Right lung (tissue), 10 donors: ENCODE measurements at places on chromosomes 11 and 22.
A peak's percentile ranks its signal among the peaks of the same experiment; 100 is the strongest.

DNA sequence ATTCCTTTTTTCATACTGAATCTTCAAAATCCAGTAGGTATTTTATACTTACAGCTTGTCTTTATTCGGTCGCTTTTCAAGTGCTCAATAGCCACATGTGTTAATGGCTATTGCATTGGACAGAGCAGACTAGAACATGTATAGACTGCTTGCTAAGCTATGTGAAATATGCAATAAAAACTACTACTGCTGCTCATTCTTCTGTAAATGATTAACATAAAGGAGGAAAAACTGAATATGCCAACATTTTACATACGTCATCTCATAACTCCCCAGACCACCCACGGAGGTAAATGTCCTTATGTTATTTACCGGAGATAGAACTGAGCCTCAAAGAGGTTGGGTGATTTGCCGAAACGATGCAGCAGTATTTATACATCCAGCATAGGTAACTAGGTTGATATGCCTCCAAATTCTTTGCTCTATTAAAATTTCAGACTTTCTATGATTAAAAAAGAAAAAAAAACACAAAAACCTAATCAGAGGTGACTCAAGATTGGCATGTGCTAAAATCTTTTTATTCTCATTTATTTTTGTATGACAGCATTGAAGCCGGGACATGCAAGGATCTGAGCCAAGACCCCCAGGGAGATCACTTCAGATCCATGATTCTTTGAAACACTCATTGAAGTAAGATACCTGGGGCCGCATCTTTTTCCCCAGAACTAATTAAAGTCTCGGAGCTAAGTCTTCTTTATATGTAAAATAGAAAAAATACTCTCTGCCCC is 78.5 kb upstream of the OR5AK2 start:
- peak; percentile 26 for DNase-seq

- no peak for DNase-seq
These were observed 12.8 kb upstream of the PRR5 start for GRCh38 chr22:44689173-44689572.

DNA sequence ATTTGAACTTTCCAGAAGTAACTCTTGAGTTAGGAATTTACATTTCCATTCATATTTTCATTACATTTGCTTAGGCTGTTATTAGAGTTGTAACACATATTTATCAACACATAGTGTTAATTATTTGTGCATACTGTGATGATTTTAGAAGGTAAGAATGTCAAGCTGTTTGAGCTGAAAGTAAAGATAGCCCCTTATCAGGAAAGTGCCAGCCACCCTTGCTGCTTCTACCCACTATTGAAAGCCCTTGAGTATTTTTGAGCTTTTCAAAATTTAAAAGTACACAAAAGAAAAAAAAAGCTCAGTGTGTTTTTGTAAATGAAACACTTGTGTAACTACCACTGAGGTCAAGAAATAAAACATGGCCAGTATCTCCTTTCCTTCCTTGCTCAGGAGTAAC is 8.0 kb downstream of the APLP2 start:
- no peak for DNase-seq

GRCh38 chr11:30260813-30261212 is 30.0 kb downstream of the FSHB start:
- DNase-seq: no peak

- no peak for DNase-seq
These were observed 124.5 kb downstream of the TRIM44 start for GRCh38 chr11:35787013-35787504.

DNA sequence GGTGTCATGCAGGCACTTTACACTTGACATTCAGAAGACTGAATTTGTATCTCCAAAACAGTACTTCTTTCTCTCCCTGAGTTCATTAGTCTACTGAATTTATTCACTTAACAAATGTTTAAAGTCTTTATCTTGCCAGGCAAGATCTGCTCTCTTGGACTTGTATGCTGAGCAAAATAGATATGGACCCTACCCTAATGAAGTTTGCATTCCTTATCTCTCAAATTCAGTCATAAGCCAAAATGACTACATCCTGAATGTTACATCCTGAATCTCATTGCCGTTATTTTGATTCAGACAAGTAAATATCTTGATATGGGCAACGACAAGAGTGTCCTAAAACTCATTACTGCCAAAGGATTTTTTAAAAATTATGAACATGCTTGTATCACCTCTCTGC is 29.7 kb downstream of the FAR1 start:
- DNase-seq: no peak

DNA sequence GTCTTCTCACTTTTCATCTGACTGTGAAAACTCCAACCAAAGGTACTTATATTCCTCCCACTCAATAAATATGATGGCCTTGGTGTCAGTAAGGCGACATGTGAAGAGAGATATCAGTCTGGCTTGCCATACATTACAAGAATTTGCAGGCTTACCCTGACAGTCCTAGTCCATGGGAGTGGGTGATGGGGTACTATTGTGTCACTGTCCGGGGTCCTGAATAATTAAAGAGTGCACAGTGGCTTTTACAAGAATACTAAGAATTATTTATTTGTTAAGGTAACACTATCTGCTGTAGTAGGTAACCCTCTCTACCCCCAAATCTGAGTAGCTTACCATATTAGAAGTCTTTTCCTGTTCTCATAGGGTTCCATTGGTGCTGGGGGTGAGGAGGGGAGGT is 23.1 kb upstream of the IZUMO1R start:
- DNase-seq: no peak

GRCh38 chr11:84061726-84062125 is 775.6 kb upstream of the CCDC90B start:
- DNase-seq: no peak

DNA sequence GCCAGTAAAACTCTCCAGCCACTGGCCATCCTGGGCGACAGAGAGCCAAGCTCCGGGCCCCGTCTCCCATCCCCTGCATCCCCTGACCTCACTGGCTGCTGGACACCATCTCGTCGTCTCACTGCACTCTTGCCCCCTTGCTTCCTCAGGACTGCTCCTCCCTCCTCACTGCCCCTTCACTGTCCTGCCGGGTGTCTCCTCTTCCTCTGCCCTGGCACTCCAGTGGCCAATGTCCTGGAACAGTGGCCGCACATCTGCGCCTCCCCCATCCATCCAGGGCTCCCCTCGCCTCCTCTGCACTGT is 800.4 kb downstream of the BRD1 start:
- no peak for DNase-seq

GRCh38 chr22:30728826-30729225 is 34.2 kb downstream of the OSBP2 start:
- DNase-seq: no peak

DNA sequence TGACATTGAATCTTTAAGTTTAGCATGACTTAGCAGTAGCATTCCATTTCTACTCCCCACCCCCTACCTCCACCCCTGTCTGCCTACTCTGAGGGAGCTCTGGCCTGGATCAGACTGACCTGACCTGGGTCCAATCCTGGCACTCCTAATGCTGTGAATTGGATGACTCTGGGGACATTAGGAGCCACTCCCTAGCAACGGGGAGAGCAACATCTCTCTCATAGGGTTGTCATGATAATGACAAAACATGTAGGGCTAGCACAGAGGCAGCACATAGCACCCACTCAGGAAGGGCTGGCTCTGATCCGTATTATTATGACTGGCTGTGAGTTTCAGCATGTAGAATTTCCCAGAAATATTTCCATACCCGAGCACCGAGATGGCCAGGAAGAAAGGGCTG is 40.5 kb downstream of the CABIN1 start:
- no peak for DNase-seq

GRCh38 chr11:44780940-44781631 is 54.3 kb downstream of the TSPAN18 start:
- no peak for DNase-seq

- DNase-seq: no peak
These were observed 30.1 kb upstream of the SMPD1 start for GRCh38 chr11:6360183-6360582.

DNA sequence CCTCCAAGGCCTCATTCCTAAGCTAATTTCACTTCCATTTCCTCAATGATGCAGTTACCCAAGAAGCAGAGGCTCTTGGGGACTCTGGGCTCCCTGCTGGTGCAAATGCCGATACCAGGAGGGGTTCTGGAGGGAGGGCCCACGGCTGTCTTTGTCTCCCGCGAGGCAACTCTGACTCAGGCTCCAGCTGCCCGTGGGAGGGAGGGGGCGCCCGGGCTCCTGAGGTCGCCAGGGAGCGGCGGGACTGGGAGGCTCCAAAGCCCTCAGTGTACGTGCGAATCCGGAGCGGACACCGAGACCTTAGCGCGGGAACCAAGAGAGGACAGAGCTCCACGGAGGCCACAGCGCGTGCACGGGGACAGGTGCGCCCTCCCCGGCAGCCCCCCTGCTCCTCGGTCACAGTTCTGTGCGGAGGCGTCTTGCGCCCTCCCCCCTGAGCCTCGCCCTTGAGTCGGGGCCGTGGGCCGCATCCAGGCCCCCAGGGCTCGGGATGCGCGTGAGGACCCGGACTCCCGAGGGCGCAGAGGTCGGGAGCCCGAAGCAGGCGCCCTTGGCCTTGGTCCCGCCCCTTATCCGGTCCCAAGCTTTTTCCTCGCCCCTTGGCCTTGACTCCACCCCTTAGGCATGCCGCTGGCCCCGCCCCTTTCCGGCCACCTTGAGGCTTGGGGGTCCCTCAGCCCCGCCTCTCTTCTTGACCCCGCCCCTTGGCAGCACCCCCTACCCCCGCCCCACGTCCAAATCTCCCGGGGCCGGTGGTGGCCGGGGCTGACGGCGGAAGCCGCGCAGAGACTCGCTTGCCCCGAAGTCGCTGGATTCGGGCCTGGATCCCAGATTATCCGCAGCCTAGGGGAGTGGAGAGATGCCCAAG is 4.7 kb upstream of the SHISA8 start:
- peak; percentile 33 for DNase-seq

- DNase-seq: no peak
These were observed 14.3 kb downstream of the CLDN5 start for GRCh38 chr22:19509923-19510322.

DNA sequence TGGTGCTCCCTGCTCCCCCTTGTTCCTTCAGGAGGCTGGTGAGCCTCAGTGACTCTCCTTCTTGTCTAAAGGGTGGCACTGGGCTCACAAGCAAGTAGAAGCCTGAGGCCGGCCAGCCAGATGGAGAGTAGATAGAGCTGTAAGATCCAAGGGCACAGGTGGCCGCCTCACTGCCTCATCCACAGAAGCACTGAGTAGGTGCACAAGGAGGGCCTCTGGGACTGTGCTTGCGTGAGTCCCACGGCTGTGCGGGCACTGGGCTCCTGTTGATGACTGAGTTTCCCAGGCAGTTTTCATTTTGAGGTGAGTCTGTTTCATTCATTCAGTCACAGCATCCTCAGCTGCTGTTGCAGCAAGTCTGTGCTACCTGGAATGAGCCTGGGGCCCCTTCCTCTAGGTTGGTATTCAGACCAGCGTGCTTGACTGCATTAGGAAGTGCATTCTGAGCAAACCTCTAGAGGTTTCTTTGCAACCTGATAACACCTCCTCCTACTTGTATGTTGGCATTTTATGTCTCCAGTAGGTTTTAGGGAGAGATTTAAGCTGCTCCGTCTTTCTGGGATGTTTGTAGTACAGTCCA is 184.0 kb downstream of the TBC1D22A start:
- no peak for DNase-seq

GRCh38 chr11:76336597-76336996 is 44.3 kb downstream of the THAP12 start:
- no peak for DNase-seq

DNA sequence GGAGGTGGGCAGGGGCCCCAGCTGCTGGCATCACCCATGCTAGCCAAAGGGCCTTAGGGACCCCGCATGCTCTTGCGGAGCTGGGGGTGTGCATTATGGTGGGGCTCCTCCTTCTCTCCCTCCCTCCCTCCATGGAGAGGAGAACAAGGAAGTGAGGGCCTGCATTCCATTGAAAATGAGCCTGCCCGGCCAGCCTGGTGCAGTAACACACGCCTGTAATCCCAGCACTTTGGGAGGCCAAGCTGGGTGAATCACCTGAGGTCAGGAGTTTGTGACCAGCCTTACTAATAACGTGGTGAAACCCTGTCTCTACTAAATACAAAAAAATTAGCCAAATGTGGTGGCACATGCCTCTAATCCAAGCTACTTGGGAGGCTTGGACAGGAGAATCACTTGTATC is 22.4 kb downstream of the SNAP29 start:
- DNase-seq: no peak

DNA sequence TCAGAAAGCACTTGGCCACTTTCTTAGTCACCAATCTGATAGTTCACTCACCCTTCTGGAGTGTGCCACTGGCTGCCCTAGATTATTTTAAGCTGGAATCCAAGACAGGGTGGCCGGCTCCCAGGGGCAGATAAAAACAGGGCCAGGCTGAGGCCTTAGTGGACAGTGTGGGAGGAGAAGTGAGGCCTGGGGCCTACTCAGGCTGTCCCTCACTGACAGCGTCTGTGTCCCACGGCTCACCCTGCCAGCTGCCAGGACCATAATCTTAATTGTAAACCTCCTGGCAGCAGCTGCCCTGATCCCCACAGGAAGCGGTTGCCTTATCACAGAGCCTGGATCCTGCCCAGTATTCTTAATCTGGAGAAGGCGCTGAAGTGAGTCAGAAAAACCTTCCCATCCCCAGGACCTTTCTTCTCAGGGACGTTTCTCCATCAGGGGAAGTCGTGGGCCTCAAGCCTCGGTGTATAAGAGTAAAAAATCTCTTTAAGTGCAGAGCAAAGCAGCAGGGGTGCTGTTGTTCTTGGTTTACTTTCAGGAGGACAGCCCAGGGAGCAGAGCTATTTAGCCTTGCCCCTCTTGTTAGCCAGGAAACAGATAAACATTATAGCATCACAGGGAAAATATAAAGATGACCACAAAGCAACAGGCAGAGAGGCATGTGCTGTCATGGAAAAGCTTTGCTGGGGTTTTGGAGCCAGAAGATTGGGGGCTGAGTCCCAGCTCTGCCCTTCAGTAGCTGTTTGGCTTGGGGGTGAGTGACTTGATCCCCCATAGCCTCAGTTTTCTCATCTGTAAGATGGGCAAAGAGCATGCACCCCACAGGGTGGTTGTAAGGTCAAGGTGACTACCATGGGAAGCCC is 39.6 kb downstream of the TSPAN18 start:
- no peak for DNase-seq

- no peak for DNase-seq
These were observed 51.5 kb upstream of the RPS13 start for GRCh38 chr11:17129003-17129402.

DNA sequence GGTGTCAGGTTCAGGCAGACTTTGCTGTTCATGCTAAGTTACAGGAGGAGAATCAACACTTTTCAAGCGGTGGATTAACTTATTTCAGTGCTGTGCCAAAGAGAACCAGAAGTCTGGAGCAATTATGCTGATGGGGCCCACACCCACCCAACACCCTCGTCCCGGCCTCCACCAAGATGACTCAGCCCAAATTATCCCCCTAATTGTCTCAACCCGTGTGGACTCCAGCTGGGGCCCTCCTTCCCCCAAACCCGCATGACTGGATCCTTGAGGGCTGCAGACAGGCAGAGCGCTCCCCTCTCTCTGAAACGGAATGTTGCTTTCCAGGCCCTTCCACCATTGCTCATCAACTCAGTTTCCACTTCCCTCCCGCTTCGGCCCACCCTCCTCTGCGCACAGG is 34.6 kb upstream of the MN1 start:
- no peak for DNase-seq
